Caki2 (cell line): ENCODE measurements at places on chromosomes 5 and 9.

DNA sequence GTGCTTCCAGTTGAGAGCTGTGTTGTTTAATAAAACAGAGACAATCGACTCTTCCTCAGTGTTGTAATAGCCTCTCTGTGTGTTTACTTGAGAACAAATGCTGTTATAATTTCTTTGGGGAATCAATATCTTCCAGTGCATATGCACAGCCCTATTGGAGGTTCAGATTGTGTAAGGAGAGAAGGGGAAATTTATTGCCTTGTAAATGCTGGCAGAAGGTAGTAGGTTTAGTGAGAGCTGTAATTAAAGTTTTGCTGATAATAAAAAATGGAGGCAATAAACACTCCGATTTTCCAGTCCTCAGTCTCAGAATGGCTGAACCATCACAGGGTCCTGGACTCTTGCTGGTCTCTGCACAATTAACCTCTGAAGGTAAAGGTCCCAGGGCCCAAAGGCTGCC is 128.3 kb downstream of the C5orf15 start:
- DNase-seq, result no peak

GRCh38 chr9:76738402-76738801 is 25.8 kb upstream of the PCA3 start:
- no peak for DNase-seq

DNA sequence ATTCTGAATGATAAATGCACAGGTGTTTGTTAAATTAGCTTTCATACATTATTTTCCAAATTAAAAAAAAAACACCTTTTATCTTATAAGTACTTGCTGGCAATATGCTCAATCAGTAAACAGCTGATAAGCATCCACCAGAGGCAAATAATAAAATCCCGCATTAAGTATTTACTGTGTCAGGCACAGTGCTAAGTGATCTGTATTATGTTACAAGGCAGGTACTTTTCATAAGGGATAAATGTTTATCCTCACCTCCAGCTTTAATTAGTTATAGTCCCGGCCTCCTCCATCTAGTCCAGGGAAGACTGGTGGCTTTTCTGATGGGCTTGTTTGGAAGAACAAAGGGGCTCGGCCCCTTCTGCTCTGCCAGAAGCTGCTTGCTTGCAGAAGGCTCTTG is 40.1 kb downstream of the PFDN1 start:
- no peak for DNase-seq

- DNase-seq, result no peak
Measured at GRCh38 chr5:119524485-119524884, 72.2 kb downstream of the HSD17B4 start.

GRCh38 chr5:79030663-79031484 is 38.6 kb downstream of the DMGDH start:
- DNase-seq, result peak; percentile 94

- peak; percentile 41 for DNase-seq
Measured at GRCh38 chr9:130835441-130836298, 616 bp downstream of the ABL1 start.

GRCh38 chr9:7315746-7316145 is 483.8 kb downstream of the DMAC1 start:
- DNase-seq, result no peak

DNA sequence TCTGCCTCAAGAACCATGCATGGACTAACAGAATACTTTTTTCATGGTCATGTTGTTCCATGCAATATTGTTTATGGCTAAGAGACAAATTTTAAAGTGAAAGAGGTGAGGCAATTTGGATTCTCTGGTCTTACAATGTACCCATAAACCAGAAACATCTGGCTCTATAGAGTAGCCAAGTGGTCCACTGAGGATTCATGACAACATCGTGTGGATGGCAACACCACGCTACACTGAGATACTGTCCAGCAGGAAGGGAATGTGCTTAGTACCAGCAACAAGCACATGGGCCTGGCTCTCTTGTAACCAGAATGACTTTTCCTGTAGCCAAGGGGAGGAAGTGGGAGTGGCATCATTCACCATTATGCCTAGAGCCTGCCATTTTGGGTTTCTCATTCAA is 218.2 kb downstream of the GADD45G start:
- no peak for DNase-seq
